ENCODE measurements at places on chromosomes 6 and 20.

GRCh38 chr20:44702776-44703175 is 12.4 kb upstream of the CCN5 start:
- no peaks in the 10 kb centered on the region for H3K27me3 ChIP-seq
- no peak overlapping the region for H3K4me3 ChIP-seq
- no peaks in the 10 kb centered on the region for H3K36me3 ChIP-seq
- no peak for DNase-seq
- H3K27ac ChIP-seq, result no peak overlapping the region

DNA sequence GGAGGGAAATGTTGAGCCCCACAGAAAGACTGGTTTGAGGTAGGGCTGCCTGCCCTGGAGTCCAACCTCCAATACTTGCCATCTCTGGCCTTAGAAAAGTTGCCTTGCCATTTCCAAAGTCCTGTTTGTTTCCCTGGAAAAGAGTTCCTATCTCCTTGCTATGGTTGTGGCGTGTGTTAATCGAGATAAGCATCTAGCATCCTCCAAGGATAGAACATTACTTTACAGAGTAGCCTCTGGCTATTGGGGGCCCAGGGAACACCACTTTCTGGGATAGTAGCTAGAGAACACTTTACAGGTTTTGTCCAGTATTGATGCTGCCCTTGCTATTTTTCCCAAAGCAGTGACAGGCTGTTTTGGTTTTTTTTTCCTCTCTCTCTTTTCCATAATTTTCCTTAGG is 57.4 kb upstream of the SASH1 start:
- H3K4me3 ChIP-seq, result no peak overlapping the region
- no peak overlapping the region for H3K27ac ChIP-seq
- no peaks in the 10 kb centered on the region for H3K27me3 ChIP-seq
- DNase-seq, result no peak
- H3K36me3 ChIP-seq, result no peaks in the 10 kb centered on the region
- no peaks in the 10 kb centered on the region for H3K4me1 ChIP-seq

GRCh38 chr6:30800871-30801270 is 56.5 kb upstream of the IER3 start:
- no peaks in the 10 kb centered on the region for H3K4me1 ChIP-seq
- no peaks in the 10 kb centered on the region for H3K27me3 ChIP-seq
- H3K36me3 ChIP-seq, result no peaks in the 10 kb centered on the region

GRCh38 chr6:7905416-7905815 is 5.2 kb downstream of the TXNDC5 start:
- H3K27ac ChIP-seq, result no peak overlapping the region
- peaks cover 17% of the 10 kb centered on the region for H3K4me1 ChIP-seq
- H3K27me3 ChIP-seq, result no peaks in the 10 kb centered on the region
- no peak for DNase-seq
- H3K4me3 ChIP-seq, result no peak overlapping the region

- no peaks in the 10 kb centered on the region for H3K36me3 ChIP-seq
- H3K27ac ChIP-seq, result peak overlapping the region; percentile 42
- no peak overlapping the region for H3K4me3 ChIP-seq
- H3K27me3 ChIP-seq, result no peaks in the 10 kb centered on the region
- DNase-seq, result peak; percentile 89
- H3K4me1 ChIP-seq, result peaks cover 17% of the 10 kb centered on the region
Observed at GRCh38 chr6:36682328-36683144, 4.0 kb downstream of the CDKN1A start.

DNA sequence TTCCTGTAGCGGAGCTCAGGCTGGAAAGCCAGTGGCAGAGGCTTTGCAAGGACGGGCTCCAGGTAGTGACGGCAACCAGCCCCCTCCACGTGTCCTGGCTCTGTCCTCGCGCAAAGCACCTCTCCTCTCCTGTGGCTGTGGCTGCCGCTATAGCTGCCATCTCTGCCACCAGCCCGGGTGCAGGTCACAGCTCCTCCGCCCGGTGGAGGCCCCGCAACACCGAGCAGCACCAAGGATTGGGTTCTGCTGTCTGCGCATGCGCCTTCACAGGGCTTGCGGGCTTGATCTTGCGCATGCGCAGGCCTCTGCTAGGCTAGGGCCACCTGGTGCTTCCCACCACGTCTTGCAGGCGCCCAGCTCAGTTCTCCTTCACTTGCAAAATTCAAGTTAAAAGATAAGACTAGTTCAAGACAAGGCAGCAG is 625.4 kb downstream of the QKI start:
- H3K27ac ChIP-seq, result no peak overlapping the region
- H3K36me3 ChIP-seq, result no peaks in the 10 kb centered on the region
- H3K27me3 ChIP-seq, result no peaks in the 10 kb centered on the region
